ENCODE measurements at places on chromosomes 3 and 15. TPM values are rescaled to one million over a fixed set of nuclear protein-coding genes. Genes with fewer than 3 reads are reported as not detected.

C3orf70 gene
- total RNA-seq = 1.1 TPM

FOXL2NB gene
- 0.78 TPM for total RNA-seq

SH2D7 gene
- not detected for total RNA-seq

EPHB1 gene
- 0.73 TPM for total RNA-seq

CXCR6 gene
- total RNA-seq = not detected

NOX5 gene
- 0.37 TPM for total RNA-seq

IGDCC3 gene
- total RNA-seq = not detected

TM4SF18 gene
- 0.39 TPM for total RNA-seq

GXYLT2 gene
- total RNA-seq = 32.6 TPM

CNTN4 gene
- total RNA-seq = not detected

NR1I2 gene
- not detected for total RNA-seq

FAM107A gene
- total RNA-seq = not detected

MORF4L1 gene
- 192 TPM for total RNA-seq

EPHA3 gene
- total RNA-seq = under 0.01 TPM

GABRA5 gene
- total RNA-seq = not detected

PLIN1 gene
- total RNA-seq = not detected

SLCO2A1 gene
- under 0.01 TPM for total RNA-seq

MORC1 gene
- total RNA-seq = not detected

DBR1 gene
- 13.7 TPM for total RNA-seq

CHD2 gene
- 68.8 TPM for total RNA-seq

RASL12 gene
- total RNA-seq = 6.6 TPM

CMC1 gene
- 6.1 TPM for total RNA-seq

NUP210 gene
- total RNA-seq = not detected

RAMAC gene
- total RNA-seq = 15.8 TPM

CCR9 gene
- total RNA-seq = not detected

Measured in subcutaneous preadipocyte (primary cell).